ENCODE measurements at places on chromosomes 6 and 20. TPM values are rescaled to one million over a fixed set of nuclear protein-coding genes. Genes with fewer than 3 reads are reported as not detected.

GRCh38 chr6:116034327-116034726 is 26.4 kb downstream of the FRK start:
- DNase-seq = no peak

DNA sequence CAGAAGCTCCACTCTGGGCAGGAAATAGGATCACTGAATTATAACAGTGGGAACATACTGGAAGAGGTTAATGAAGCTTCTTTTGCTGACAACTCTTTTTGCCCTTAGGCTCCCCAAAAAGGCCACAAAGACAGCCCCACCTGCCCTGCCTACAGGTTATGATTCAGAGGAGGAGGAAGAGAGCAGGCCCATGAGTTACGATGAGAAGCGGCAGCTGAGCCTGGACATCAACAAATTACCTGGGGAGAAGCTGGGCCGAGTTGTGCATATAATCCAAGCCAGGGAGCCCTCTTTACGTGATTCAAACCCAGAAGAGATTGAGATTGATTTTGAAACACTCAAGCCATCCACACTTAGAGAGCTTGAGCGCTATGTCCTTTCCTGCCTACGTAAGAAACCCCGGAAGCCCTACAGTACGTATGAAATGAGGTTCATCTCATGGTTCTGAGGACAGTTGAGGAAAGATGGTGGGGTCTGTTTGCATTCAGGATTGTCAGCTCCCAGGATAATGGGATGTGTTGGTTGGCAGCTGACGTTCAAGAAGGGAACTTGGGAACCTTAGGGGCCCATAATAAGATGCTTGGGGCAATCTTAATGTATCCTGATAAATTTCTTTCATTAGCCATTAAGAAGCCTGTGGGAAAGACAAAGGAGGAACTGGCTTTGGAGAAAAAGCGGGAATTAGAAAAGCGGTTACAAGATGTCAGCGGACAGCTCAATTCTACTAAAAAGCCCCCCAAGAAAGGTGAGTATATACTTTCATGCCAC is 11.5 kb downstream of the BRD2 start:
- no peak for DNase-seq

Gene VSTM2L
- total RNA-seq = not detected

Gene CST3
- 7.1 TPM for total RNA-seq

GRCh38 chr20:15236812-15237211 is 899.4 kb upstream of the FLRT3 start:
- DNase-seq = no peak

Gene RFX6
- not detected for total RNA-seq

Gene KCNG1
- not detected for total RNA-seq
